ENCODE measurements at places on chromosomes 1 and 21. TPM values are rescaled to one million over a fixed set of nuclear protein-coding genes. Genes with fewer than 3 reads are reported as not detected.

DNA sequence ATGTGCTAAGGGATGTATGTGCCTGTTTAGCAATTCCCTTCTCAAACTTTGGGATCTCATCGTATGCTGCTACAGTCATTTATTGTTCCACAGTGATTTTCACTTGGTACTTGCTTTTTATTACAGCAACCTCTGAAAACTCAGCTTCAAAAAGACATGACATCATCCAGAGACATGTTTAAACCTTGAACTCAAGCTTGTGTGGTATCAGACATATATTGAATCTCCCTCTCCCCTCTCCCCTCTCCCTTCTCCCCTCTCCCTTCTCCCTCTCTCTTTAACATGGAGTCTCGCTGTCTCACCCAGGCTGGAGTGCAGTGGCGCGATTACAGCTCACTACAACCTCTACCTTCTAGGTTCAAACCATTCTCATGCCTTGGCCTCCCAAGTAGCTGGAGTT is 19.5 kb upstream of the TUT4 start:
- H3K27me3 ChIP-seq = no peaks in the 10 kb centered on the region
- H3K27ac ChIP-seq = no peak overlapping the region
- H3K4me3 ChIP-seq = no peak overlapping the region
- no peaks in the 10 kb centered on the region for H3K36me3 ChIP-seq
- DNase-seq = no peak

DNA sequence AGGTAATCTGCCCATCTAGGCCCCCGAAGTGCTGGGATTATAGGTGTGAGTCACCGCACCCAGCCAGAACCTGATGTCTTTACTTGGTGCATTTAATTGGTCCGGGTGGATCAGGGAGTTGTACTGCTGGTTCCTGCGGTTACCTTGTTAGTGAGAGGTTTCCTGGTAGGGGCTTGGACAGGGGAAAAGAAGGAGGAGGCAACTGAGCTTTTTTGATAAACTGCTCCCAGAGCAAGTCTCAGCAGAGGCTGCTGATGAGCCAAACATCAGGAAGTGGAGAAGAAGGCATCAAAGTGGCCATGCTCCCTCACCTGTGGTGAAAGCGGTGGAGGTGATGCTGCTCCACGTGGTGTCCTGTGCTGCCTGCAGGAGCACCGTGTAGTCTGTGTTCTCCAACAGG is 161.5 kb upstream of the KIAA0040 start:
- no peaks in the 10 kb centered on the region for H3K4me1 ChIP-seq
- H3K27me3 ChIP-seq = no peaks in the 10 kb centered on the region
- no peak for DNase-seq
- H3K4me3 ChIP-seq = no peak overlapping the region
- H3K27ac ChIP-seq = no peak overlapping the region

GRCh38 chr1:174659823-174660222 is 212.1 kb downstream of the GPR52 start:
- no peaks in the 10 kb centered on the region for H3K36me3 ChIP-seq
- no peak for DNase-seq
- H3K27ac ChIP-seq = no peak overlapping the region
- H3K4me3 ChIP-seq = no peak overlapping the region
- H3K4me1 ChIP-seq = no peaks in the 10 kb centered on the region
- no peaks in the 10 kb centered on the region for H3K27me3 ChIP-seq

DNA sequence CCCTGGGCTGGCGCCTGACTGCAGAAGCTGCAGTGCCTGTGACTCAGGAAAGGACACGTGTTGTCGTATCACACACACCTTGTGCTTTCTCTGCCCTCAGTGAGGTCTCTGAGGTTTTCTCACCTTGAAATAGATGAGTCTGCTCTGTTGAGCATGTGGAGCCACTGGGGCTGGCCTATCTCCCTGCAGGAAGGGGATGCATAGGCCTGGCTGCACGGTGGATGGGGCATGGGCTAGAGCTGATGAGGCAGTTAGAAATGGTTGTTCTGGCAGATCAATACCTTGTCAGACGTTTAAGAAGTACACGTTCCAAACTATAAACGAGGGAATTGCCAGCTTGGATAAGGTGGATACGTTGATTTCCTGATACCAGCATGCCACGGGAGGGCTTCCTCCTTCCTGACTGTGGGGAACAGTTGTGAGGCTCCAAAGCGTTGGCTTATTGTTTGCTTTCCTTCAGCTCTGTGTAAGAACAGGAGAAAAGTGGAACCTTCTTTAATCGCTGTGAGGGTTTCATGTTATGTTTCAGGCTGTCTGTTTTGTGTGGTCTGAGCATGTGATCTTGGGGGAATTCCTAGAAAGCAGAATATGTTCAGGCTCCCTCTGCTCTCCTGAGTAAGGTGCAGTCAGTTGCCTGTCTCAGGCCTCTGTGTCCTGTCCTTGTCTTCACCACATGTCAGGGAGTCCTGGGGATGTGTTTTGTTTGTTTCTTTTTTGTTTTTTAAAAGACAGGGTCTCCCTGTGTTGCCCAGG is 44.8 kb downstream of the PCNT start:
- H3K4me1 ChIP-seq = no peaks in the 10 kb centered on the region
- H3K27me3 ChIP-seq = no peaks in the 10 kb centered on the region
- H3K27ac ChIP-seq = no peak overlapping the region
- no peak overlapping the region for H3K4me3 ChIP-seq

- H3K4me3 ChIP-seq = no peak overlapping the region
- no peaks in the 10 kb centered on the region for H3K27me3 ChIP-seq
- H3K36me3 ChIP-seq = peaks cover 74% of the 10 kb centered on the region
- no peak overlapping the region for H3K27ac ChIP-seq
Observed at GRCh38 chr1:12416101-12416500, 186.3 kb downstream of the VPS13D start.

The MMEL1 gene
- total RNA-seq = not detected

The MROH9 gene
- total RNA-seq = not detected

The NPR1 gene
- 1.8 TPM for total RNA-seq

The IGSF21 gene
- 2.7 TPM for total RNA-seq

The FAAH gene
- total RNA-seq = 13.9 TPM
